ENCODE measurements at places on chromosomes 3 and 15. TPM values are rescaled to one million over a fixed set of nuclear protein-coding genes. Genes with fewer than 3 reads are reported as not detected.

DUOXA2 gene
- not detected for total RNA-seq

NPAP1 gene
- not detected for total RNA-seq

RFC4 gene
- 16.5 TPM for total RNA-seq

CYP1A1 gene
- total RNA-seq, result not detected

NMNAT3 gene
- total RNA-seq, result not detected

CD47 gene
- total RNA-seq, result 74.2 TPM

TTLL13 gene
- not detected for total RNA-seq

IGDCC3 gene
- 0.31 TPM for total RNA-seq

PLA2G4E gene
- not detected for total RNA-seq

LTK gene
- total RNA-seq, result 6.4 TPM

ARPIN gene
- total RNA-seq, result 5.6 TPM

SLC27A2 gene
- total RNA-seq, result not detected

CLSTN2 gene
- total RNA-seq, result 25.4 TPM

GPR160 gene
- total RNA-seq, result 0.31 TPM

POLQ gene
- 0.16 TPM for total RNA-seq

SLC2A2 gene
- total RNA-seq, result not detected

IQCF5 gene
- not detected for total RNA-seq

ALDH1A3 gene
- total RNA-seq, result 0.05 TPM

GRCh38 chr15:101664303-101664913, 12.2 kb upstream of the TM2D3 start:
- DNase-seq, result no peak

GRCh38 chr3:6228958-6229683, 631.8 kb upstream of the GRM7 start:
- no peak for DNase-seq

GRCh38 chr15:52714968-52715367, 35.8 kb upstream of the ATOSA start:
- no peak for DNase-seq

GRCh38 chr3:148173851-148174250, 523.9 kb upstream of the AGTR1 start:
- peak; percentile 74 for DNase-seq

GRCh38 chr3:60126511-60127304, 1076.9 kb upstream of the CFAP20DC start:
- no peak for DNase-seq

- no peak for DNase-seq
Observed at GRCh38 chr3:99607151-99607550, 31.2 kb upstream of the COL8A1 start.

- no peak for DNase-seq
Observed at GRCh38 chr3:184737063-184737462, 25.2 kb upstream of the MAGEF1 start.

DNA sequence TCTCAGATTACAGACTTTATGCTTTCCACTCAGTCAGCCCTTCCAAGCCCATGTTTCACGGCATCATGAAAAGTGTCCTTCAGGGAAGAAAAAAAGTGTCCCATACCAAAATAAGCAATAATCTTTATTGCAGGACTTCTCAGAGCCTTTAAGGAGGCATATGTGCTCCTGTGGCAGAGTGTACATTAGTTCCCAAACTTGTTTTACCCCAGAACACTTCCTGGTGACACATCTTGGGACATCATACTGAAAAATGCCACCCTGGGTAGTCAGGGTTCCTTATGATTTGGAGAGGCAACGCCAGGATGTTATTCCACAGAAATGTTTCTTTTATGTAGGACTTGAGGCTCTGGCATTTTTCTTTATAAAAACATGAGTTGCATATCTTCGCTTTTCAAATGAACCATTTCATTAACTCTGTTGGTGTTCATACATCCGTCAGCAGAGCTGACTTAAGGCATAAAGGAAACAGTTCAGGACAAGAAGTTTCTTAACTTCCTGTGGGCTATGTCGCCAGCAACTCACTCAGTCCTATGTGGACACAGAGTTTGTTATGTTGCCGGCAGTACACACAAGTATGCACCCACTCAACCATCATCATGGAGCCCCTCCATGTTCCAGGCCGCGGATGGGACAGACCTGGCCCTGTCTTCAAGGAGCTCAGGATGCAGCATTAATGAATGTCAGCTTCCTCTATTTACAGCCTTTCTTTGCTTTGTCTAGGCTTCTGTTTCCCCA, 63.8 kb downstream of the CASR start:
- DNase-seq, result no peak

DNA sequence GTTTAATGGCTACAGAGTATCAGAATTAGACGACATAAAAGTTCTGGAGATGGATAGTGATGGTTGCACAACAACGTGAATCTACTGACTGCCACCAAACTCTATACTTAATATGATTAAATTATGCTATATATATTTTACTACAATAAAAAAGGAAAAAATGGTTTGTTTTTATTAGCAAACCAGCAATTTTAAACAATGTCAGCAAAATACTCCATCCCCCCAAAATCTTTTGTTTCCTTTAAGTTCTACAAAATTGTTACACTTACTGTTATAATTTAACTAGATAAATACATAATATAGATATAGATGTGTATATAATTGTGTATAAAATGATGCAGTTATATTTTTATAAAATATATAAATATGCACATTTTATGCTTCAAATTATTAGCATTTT, 710.8 kb upstream of the UBE2E2 start:
- no peak for DNase-seq

DNA sequence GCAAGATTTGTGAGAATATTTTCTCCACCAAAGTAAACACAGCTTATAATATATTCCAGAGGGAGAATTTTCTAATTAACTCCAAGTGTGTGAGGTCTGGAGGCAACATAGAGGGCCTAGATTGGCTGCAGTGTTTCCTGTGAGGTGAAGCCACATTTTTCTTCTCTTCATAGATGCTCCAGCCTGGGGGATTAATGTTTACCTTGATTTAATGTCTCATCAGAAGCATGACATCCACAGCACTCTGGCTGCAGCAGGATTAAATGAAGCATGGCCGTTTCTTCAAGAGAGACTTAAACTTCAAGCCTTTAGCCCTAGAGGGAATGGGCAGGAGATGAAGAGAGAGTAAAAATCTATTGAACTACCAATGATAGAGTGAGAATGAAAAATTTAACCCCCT, 137.9 kb upstream of the ZBTB20 start:
- DNase-seq, result no peak

GRCh38 chr3:134905647-134905935, 110.5 kb downstream of the EPHB1 start:
- peak; percentile 21 for DNase-seq

DNA sequence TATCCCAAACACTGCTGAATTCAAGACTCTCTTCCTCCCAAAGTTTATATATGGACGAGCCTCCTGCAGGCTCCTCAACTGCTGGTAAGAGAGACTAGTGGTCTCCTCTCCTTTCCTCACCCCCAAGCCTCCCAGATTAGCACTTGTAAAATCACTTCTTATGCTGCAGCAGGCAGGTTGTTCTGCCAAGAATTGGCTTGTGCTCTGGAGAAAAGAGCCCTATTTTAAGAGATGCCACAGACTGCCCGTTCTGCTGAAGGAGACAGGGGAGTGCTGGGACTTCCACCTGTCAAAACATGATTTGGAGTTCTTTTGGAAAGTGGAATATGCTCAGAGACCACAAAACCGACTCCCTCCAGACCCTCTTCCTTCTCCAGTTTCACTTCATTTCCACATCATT, 230.9 kb upstream of the EIF1B start:
- peak; percentile 12 for DNase-seq

DNA sequence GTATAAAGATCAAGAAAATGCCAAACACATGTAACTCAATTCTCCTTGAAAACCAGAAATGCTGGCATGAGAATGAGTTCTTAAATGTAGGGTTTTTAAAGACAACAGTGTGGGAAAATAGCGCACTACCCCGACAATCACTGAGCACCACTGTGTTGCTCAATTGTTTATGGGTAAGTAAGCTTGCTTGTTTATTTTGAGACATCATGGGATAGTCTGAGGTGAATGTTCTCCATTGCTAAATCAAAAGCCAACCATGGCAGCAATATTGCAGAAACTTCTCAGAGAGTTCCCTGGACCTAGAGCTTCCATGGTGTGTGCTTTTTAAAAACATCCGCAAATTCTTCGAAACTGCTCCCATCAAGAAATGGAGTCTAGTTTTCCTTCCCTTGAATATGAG, 62.7 kb downstream of the CERS3 start:
- no peak for DNase-seq

- DNase-seq, result no peak
Observed at GRCh38 chr3:183545708-183546107, 9.8 kb downstream of the KLHL6 start.

GRCh38 chr15:100726070-100726420, 123.7 kb downstream of the ASB7 start:
- no peak for DNase-seq

GRCh38 chr3:52509753-52510328, 14.7 kb downstream of the STAB1 start:
- DNase-seq, result no peak

- DNase-seq, result no peak
Observed at GRCh38 chr3:120446891-120447668, 3.7 kb downstream of the FSTL1 start.

DNA sequence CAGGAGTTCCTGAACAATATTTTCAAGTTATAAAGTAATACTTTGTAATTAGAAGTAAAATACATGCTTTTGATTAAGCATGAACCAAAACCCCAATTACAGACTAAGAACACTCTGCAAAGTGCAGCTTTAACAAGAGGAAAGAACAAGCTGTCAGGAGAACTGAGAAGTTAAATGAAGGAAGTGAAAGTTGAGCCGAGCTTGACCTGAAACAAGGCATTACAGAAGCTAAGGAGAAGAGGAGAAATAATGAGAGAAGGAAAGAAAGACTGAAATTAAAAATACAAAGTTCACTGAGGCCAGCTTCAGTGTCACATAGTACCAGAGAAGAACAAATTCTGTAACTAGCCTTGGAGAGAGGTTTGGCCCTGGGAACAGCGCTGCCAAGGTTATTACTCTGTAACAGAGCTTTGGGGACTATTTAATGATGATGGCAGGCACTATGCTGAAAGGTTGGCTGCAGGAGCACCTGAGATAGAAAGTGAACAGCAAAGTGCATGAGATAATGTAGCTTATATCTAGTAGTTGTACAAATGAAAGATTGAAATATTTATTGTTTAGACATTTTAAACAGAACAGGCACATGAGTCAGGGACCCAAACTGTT, 241.9 kb upstream of the PEX5L start:
- no peak for DNase-seq

GRCh38 chr15:33314069-33314468, 3.3 kb downstream of the RYR3 start:
- DNase-seq, result no peak

GRCh38 chr15:78232951-78233350, 1.4 kb downstream of the ACSBG1 start:
- DNase-seq, result no peak

DNA sequence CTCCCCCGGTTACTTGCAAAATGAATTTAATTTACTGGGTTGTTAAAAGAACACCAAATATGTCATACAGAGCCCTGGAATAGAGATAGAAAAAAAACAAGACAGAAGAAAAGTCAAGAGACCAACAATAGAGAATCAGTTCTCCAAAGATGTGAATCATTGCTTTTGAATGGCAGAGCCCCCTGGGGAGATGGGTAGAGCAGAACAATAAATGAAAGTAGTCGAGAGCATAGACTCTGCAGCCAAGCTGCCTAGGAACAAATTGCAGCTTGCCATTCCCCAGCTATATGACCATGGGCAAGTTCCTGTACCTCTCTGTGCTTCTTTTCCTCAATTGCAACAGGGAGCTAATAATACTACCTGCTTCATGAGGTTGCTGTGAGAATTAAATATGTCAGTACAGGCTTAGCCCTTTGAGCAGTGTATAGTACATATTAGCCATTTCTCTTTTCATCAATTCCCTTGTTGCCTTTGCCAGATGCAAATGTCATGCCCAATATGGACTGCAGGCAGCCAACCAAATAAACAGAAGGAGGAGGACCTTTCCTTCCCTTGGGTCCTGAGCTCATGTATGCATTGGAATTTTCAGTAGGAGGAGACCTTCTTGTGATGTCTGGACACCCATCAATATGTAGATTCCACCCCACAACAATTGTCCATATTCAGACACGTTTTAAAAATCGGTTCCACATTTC, 25.0 kb upstream of the BFSP2 start:
- DNase-seq, result peak; percentile 26

Data from myocyte (in vitro differentiated cells).